NCI-H1105 treated with DMSO at 0.1 percent for 48 hours (cell line): ENCODE measurements at places on chromosomes 2 and 18.

GRCh38 chr2:100274566-100275199 lies 47.6 kb downstream of the LONRF2 start:
- DNase-seq, result no peak

DNA sequence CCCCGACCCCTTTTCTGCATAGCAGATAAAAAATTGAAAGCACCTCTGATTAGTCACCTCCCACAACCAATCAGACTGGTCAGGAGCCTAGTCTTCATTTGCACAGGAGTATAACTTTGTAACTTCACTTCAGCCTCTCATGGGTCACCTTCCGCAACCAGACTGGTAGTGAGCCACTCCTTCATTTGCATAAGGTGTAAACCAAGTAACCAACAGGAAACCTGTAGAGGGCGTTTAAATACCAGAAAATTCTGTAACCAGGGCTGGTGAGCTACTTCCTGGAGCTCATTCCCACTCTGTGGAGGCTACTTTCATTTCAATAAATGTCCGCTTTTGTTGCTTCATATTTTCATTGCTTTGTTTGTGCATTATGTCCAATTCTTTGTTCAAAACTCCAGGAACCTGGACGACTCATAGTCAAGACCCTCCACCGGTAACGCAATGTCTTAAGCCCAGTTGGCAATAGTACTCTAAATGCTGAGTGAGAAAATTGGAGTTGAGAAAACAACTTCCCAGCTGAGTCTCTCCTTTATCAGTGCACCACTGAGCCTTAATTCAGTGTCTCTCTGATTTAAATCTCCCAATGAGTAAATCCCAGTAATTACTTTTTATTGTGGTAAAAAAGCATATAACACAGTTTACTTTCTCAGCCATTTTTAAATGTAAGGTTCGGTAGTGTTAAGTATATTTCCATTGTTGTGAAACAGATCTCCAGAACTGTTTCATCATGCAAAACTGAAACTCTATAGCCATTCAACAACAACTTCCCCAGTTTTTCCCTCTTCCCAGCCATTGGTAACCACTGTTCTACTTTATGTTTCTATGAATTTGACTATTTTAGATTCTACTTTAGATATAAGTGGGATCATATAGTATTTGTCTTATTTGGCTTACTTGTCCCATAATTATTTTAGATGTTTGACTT lies 392.7 kb upstream of the SLC8A1 start:
- DNase-seq, result no peak

- no peak for DNase-seq
Observed at GRCh38 chr2:237431372-237431771, 17.4 kb upstream of the COL6A3 start.

DNA sequence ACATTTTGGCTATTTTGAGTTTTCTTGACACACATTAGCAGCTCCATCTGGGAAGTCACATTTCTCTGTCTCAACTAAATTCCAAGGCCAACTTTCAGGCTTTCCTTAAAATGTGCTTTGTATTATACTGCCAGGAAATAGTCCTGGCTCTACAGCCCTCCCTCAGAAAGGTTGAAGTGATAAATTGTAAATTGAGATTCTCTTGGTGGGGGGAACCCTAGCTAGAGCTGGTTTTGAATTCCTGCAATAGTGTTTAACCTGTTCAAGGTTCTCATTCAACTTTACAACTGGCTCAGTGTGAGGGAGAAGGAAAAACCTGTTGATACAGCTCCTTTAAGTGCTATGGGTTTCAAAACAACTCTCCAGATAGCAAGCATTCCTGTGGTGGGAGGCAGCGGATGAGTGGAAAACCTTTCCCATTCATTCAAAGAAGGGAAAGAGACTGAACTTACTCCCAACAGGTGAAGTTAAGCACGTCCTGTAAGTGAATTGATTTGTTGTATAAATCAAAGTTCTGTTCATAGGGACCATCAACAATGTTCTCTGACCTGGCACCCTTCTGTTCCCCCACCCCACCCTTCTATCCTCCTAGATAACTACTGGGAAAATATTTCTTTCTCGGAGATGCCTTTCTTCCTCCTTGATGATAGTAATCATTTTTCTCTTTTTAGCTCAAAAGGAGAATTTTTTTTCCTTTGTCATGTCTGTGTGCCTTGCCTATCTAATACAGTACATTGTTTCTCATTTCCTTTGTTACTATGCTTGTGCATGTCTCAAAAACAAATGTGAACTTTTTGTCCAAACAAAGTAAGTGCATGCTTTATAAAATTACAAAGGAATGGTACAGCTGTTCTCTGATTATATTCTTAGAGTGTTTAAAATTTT lies 44.2 kb upstream of the SLC39A10 start:
- no peak for DNase-seq

- DNase-seq, result no peak
Observed at GRCh38 chr2:1599301-1600085, 144.8 kb downstream of the PXDN start.

- DNase-seq, result no peak
Observed at GRCh38 chr2:115650827-115651226, 1208.4 kb downstream of the DPP10 start.

- no peak for DNase-seq
Observed at GRCh38 chr2:184215745-184216144, 382.6 kb upstream of the ZNF804A start.

GRCh38 chr2:193966590-193966989 lies 1690.4 kb upstream of the SLC39A10 start:
- no peak for DNase-seq

DNA sequence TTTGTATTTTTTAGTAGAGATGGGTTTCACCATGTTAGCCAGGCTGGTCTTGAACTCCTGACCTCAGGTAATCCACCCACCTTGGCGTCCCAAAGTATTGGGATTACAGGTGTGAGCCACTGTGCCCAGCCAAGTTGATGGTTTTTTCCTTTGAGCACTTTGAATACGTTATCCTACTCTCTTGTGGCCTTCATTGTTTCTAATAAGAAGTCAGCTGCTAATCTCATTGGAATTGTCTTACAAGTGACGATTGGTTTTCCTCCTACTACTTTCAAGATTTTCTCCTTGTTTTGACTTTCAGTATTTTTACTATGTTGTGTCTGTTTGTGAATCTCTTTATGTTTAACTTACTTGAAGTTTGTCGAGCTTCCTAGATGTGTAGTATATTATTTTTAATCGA lies 88.5 kb downstream of the TMEM200C start:
- DNase-seq, result no peak

DNA sequence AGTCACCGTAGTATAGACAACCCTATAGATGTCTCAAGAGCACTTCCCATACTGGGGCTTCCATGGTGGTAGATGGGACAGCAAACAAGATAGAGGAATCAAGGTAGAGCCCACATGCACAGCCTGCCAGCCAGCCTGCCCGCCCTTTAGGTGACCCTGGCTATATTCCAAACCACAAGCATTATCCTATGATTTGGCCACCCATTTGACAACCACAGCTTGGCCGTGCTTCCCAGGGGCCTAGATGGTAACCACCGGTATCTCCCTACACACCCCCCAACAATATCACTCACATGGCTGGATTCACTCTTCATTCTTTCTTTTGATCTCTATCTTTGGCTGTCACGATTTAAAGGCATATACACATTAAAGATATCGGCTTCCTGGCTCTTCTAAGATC lies 85.3 kb downstream of the CDK15 start:
- DNase-seq, result no peak

DNA sequence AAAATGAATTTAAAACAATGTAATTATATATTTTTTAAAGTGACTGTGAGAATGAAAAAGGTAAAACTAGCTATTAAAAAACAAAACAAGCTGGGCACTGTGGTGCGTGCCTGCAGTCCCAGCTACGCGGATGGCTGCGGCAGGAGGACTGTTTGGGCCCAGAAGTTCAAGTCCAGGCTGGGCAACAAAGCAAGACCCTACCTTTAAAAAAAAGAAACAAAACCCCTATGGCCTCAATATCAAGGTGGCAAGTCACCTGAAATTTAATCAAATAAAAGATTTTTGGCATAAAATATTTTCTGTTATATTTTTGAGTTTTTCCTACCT lies 46.9 kb upstream of the STRN start:
- no peak for DNase-seq

- no peak for DNase-seq
Observed at GRCh38 chr2:99674090-99674489, 184.3 kb upstream of the REV1 start.

- peak; percentile 26 for DNase-seq
Observed at GRCh38 chr18:6885992-6886796, 156.7 kb downstream of the ARHGAP28 start.

DNA sequence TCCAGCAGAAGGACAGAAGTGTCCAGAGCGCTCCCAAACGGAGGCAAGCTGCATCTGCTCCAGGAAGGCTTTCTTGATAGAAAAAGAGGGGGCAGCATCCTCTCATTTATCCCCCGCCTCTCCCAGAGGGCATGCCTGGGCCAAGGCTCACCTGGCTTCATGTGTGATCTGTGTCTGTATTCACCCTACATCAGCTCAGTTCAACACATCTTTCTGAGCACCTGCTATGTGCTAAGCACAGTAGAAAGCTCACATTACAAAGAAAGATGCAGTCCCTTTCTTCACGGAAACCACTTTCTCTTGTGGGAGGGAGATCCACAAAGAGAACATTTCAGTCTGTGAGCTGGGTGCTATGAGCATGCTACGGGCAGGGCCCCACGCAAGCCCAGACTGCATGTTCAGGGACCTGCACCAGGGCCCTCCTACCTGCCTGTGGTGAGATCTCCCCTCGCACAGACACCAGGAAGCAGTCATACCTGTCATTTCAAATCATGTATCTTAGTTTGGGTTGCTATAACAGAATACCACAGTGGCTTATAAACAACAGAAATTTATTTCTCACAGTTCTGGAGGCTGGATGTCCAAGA lies 90.7 kb downstream of the PDCL3 start:
- DNase-seq, result no peak
